Bladder microvascular endothelial cell (primary cell): ENCODE measurements at places on chromosomes 7 and 10. TPM values are rescaled to one million over a fixed set of nuclear protein-coding genes. Genes with fewer than 3 reads are reported as not detected.

NEURL1 gene
- total RNA-seq: under 0.01 and 0.06 TPM in 2 replicates

TACC2 gene
- total RNA-seq: 6.0 and 6.1 TPM in 2 replicates

PNLIPRP3 gene
- total RNA-seq: not detected in 2 replicates

PTPRN2 gene
- 1.6 and 1.9 TPM in 2 replicates for total RNA-seq

GRM3 gene
- not detected in 2 replicates for total RNA-seq

ZNF239 gene
- 0.49 and 0.94 TPM in 2 replicates for total RNA-seq

CPN1 gene
- not detected in 2 replicates for total RNA-seq

RBP4 gene
- not detected in 2 replicates for total RNA-seq

ASB13 gene
- total RNA-seq: 7.4 and 9.2 TPM in 2 replicates

HOXA3 gene
- 0.97 and 2.3 TPM in 2 replicates for total RNA-seq

CPA4 gene
- 0.25 TPM in 1 of 2 replicates, not detected in the other for total RNA-seq

PRXL2A gene
- total RNA-seq: 177 and 199 TPM in 2 replicates

IL2RA gene
- total RNA-seq: not detected in 2 replicates

MYH16 gene
- 0.13 and 0.16 TPM in 2 replicates for total RNA-seq

LAMTOR4 gene
- total RNA-seq: 98.6 and 171 TPM in 2 replicates

OR2A5 gene
- total RNA-seq: not detected in 2 replicates

TRIM50 gene
- total RNA-seq: not detected in 2 replicates

PHKG1 gene
- 0.65 and 1.3 TPM in 2 replicates for total RNA-seq

BCCIP gene
- 20.2 and 36.9 TPM in 2 replicates for total RNA-seq

PCGF6 gene
- total RNA-seq: 8.3 and 11.7 TPM in 2 replicates

MAGI2 gene
- total RNA-seq: 0.81 and 3.0 TPM in 2 replicates

CCDC172 gene
- total RNA-seq: not detected in 2 replicates

PIK3CG gene
- total RNA-seq: 2.5 and 5.3 TPM in 2 replicates

ABCA13 gene
- total RNA-seq: under 0.01 TPM in 1 of 2 replicates, not detected in the other

CYP2C18 gene
- not detected in 2 replicates for total RNA-seq

VSTM2A gene
- not detected in 2 replicates for total RNA-seq

OAT gene
- total RNA-seq: 72.7 and 113 TPM in 2 replicates

CD36 gene
- total RNA-seq: 2.8 and 288 TPM in 2 replicates

PGAM1 gene
- 186 and 221 TPM in 2 replicates for total RNA-seq

GNAI1 gene
- 33.2 and 64.7 TPM in 2 replicates for total RNA-seq

GRID1 gene
- 0.06 TPM in 1 of 2 replicates, not detected in the other for total RNA-seq

MALRD1 gene
- total RNA-seq: not detected in 2 replicates

RGR gene
- not detected in 2 replicates for total RNA-seq

ACSM6 gene
- not detected in 2 replicates for total RNA-seq

ZSCAN25 gene
- total RNA-seq: 9.6 and 20.0 TPM in 2 replicates

ENKUR gene
- total RNA-seq: 0.06 TPM in 1 of 2 replicates, not detected in the other

CRYGN gene
- not detected in 2 replicates for total RNA-seq

VAX1 gene
- not detected in 2 replicates for total RNA-seq
